Osteocyte (in vitro differentiated cells): ENCODE measurements at places on chromosomes 13 and 19. TPM values are rescaled to one million over a fixed set of nuclear protein-coding genes. Genes with fewer than 3 reads are reported as not detected.

GRCh38 chr19:14463747-14464146, 11.4 kb downstream of the PTGER1 start:
- no peak overlapping the region for H3K4me3 ChIP-seq
- no peaks in the 10 kb centered on the region for H3K4me1 ChIP-seq
- H3K27ac ChIP-seq, result no peak overlapping the region
- no peaks in the 10 kb centered on the region for H3K27me3 ChIP-seq

DNA sequence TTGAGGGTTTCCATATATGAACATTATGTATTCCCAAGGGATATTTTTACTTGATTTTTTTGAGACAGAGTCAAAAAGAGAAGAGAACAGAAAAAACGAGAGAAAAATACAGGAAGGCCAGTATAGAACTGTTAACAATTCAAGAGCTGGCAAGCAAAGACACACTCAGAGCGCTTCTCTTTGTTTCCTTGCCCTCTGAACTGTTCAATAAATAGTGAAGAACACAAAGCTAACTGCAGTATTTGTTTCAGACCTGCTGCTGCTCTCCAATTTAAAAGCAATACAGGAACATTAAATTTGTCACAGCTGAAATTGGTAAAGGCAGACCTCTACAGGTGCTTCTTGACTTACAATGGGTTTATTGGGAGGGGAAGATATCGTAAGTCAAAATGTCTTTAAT, 14.0 kb upstream of the NEK3 start:
- H3K4me1 ChIP-seq, result no peaks in the 10 kb centered on the region
- peaks cover 21% of the 10 kb centered on the region for H3K36me3 ChIP-seq
- no peak for DNase-seq
- H3K27ac ChIP-seq, result no peak overlapping the region

GRCh38 chr19:4066682-4067395, at the start of gene ZBTB7A:
Gene ZBTB7A (minus strand): TSS chr19:4066899. CDS start chr19:4055232, 11,667 bp downstream.
- H3K27me3 ChIP-seq, result no peaks in the 10 kb centered on the region
- H3K36me3 ChIP-seq, result no peaks in the 10 kb centered on the region
- peaks cover 21% of the 10 kb centered on the region for H3K4me1 ChIP-seq
- H3K27ac ChIP-seq, result no peak within 1 kb of the TSS
- H3K4me3 ChIP-seq, result peak within 1 kb of the TSS; percentile 72

DNA sequence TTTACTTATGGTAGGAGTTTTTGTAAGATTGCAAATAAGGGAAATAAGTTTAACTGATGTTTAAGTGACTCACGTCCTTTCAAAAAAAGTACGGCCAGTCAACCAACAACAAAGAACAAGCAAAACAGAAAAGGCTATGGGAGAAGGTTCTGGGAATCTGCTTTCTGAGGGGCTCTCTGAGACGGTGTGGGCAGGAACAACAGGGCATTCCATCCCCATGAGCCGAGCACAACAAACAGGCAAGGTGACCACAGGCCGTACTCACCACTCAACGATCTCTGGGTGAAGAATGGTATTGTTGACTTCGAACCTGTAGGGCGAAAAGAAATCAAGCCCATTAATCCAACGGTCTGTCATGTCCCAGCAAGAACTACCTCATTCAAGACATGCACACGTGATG, 43.8 kb downstream of the PEPD start:
- no peaks in the 10 kb centered on the region for H3K27me3 ChIP-seq
- H3K4me3 ChIP-seq, result no peak overlapping the region
- peaks cover 41% of the 10 kb centered on the region for H3K36me3 ChIP-seq
- no peak for DNase-seq
- H3K4me1 ChIP-seq, result no peaks in the 10 kb centered on the region

GRCh38 chr13:20547479-20547908, 19.5 kb upstream of the IFT88 start:
- H3K4me3 ChIP-seq, result no peak overlapping the region
- no peak for DNase-seq
- H3K27me3 ChIP-seq, result no peaks in the 10 kb centered on the region
- no peak overlapping the region for H3K27ac ChIP-seq
- peaks cover 2% of the 10 kb centered on the region for H3K4me1 ChIP-seq

Gene RLN3
- not detected in 2 replicates for total RNA-seq

- DNase-seq, result no peak
- H3K27ac ChIP-seq, result no peak overlapping the region
- peaks cover 23% of the 10 kb centered on the region for H3K27me3 ChIP-seq
These were observed 247.4 kb downstream of the OXGR1 start for GRCh38 chr13:96746886-96747285.

DNA sequence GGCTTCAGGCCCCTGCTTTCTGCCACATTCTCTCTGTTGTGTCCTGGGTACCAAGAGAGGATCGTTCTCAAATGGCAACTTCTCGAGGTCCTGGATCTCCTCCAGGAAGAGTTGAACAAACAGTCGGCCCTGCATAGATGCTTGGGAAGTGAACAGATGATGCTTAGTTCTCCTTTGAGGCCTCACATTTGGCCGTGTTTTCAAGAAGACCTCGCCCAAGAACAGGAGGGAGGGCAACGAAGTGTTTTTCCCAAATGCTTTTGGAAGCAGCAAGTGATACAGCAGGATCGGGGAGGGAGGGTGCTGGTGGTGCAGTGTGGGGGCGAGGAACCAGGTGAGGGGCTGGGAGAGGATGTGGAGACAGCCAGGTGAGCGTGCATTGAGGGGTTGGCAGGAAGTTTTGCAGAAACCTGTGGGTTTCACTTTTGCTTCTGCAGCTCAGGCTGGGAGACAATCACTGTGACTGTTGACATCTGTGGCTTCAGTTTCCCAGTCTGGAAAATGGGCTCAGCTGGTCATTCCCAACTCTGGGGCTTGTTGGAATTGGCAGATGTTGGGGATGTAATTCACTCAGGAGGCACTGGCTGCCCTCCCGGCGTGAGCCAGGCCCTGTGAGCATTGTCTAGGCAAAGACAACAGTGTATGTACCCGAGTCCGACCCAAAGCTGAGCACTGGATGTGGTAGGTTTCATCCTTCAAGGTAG, 21.6 kb downstream of the MAST3 start:
- H3K36me3 ChIP-seq, result peaks cover 4% of the 10 kb centered on the region
- no peak overlapping the region for H3K27ac ChIP-seq
- no peaks in the 10 kb centered on the region for H3K27me3 ChIP-seq
- no peak for DNase-seq

Gene NAA16
- total RNA-seq, result 15.7 and 22.8 TPM in 2 replicates

DNA sequence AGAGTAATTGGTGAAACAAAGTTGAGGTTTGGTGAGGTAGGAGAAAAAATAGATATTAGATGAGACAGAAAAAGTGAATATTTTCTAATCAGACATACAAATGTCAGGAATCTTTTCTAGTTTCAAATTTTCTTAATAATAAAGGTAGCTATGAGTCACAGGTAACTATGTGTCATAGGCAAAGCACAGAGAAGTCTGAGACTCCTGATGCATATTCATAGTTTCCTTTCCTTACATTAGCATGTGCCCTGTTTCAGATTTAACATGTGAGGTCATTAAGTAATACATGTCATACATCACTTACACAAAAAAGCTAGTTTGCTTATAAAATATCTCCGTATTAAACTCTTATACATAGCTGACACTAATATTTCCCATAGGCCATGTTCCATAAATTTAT, 1141.3 kb upstream of the PCDH20 start:
- no peak overlapping the region for H3K4me3 ChIP-seq
- H3K36me3 ChIP-seq, result peaks cover 3% of the 10 kb centered on the region
- DNase-seq, result no peak

Gene ZNF100
- total RNA-seq, result 6.3 and 8.8 TPM in 2 replicates

Gene CATSPERD
- not detected in 2 replicates for total RNA-seq
